Tracheal epithelial cell (primary cell): ENCODE measurements at places on chromosomes 7 and 10. TPM values are rescaled to one million over a fixed set of nuclear protein-coding genes. Genes with fewer than 3 reads are reported as not detected.

The HOXA1 gene
- 0.48 and 0.64 TPM in 2 replicates for total RNA-seq

The CEP41 gene
- 10.6 and 12.1 TPM in 2 replicates for total RNA-seq

The PNLIP gene
- not detected in 2 replicates for total RNA-seq

The ZNF804B gene
- not detected in 2 replicates for total RNA-seq

The KIAA1217 gene
- 6.3 and 7.7 TPM in 2 replicates for total RNA-seq

The MACROH2A2 gene
- 12.8 and 17.6 TPM in 2 replicates for total RNA-seq

The RPP38 gene
- 18.6 and 19.0 TPM in 2 replicates for total RNA-seq

The NUPR2 gene
- total RNA-seq: not detected in 2 replicates

The GLI3 gene
- 2.2 and 2.3 TPM in 2 replicates for total RNA-seq

The CNPY1 gene
- not detected in 2 replicates for total RNA-seq

The ASB10 gene
- not detected in 2 replicates for total RNA-seq

The ADCY1 gene
- 0.21 and 1.9 TPM in 2 replicates for total RNA-seq

The DYNC1I1 gene
- total RNA-seq: 0.21 and 0.24 TPM in 2 replicates

The ADD3 gene
- total RNA-seq: 44.8 and 45.1 TPM in 2 replicates

The CLEC5A gene
- total RNA-seq: not detected in 2 replicates

The CLDN4 gene
- total RNA-seq: 60.3 and 251 TPM in 2 replicates

The SLC39A12 gene
- not detected in 2 replicates for total RNA-seq

The LIPJ gene
- total RNA-seq: not detected in 2 replicates

The ZNF655 gene
- 30.6 and 52.9 TPM in 2 replicates for total RNA-seq

The PCLO gene
- 0.48 and 2.6 TPM in 2 replicates for total RNA-seq

The TACC2 gene
- 7.0 and 14.7 TPM in 2 replicates for total RNA-seq

The FAM25A gene
- 10.8 TPM in 1 of 2 replicates, not detected in the other for total RNA-seq

The PILRA gene
- total RNA-seq: under 0.01 TPM in 1 of 2 replicates, not detected in the other

The TMEM176B gene
- not detected in 2 replicates for total RNA-seq

The ZCCHC24 gene
- total RNA-seq: 0.96 and 1.5 TPM in 2 replicates

The MSS51 gene
- total RNA-seq: 0.24 and 0.85 TPM in 2 replicates

The EPHB6 gene
- under 0.01 and 0.72 TPM in 2 replicates for total RNA-seq

The RTKN2 gene
- 0.43 and 1.9 TPM in 2 replicates for total RNA-seq

The ANKRD26 gene
- 2.8 and 4.1 TPM in 2 replicates for total RNA-seq

The ALOX5 gene
- total RNA-seq: 1.7 and 4.8 TPM in 2 replicates

The CALHM1 gene
- not detected in 2 replicates for total RNA-seq
